Karpas-422 (cell line): ENCODE measurements at places on chromosomes 1 and 21. TPM values are rescaled to one million over a fixed set of nuclear protein-coding genes. Genes with fewer than 3 reads are reported as not detected.

Gene RASSF5
- total RNA-seq, result 27.2 and 29.5 TPM in 2 replicates

Gene ADAMTS1
- total RNA-seq, result not detected in 2 replicates

Gene ASAP3
- 0.60 and 0.61 TPM in 2 replicates for total RNA-seq

Gene OPTC
- total RNA-seq, result not detected in 2 replicates

Gene FAM163A
- total RNA-seq, result not detected in 2 replicates

Gene TESK2
- total RNA-seq, result 1.3 and 1.5 TPM in 2 replicates

Gene HFM1
- total RNA-seq, result not detected in 2 replicates

DNA sequence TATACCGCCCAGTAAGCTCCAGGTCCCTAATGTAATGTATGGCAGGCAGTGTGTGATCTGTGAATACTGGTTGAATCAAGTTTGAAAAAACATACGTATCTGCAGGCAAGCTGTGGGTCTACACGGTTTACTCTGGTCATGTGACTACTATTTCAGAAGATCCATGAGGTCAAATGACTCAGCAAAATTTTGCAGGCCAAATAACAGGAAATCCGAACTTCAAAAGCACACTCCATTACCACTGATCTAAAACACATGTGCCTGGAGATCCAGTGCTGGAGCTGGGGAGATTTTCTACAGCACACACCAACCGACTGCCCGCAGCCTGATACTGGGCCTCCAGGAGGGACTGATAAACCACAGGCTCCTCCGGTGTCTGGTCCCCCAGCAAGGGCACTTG lies 64.5 kb upstream of the SLC44A3 start:
- H3K27ac ChIP-seq, result no peak overlapping the region
- DNase-seq, result no peak
- H3K36me3 ChIP-seq, result no peaks in the 10 kb centered on the region
- no peak overlapping the region for H3K4me3 ChIP-seq
- no peaks in the 10 kb centered on the region for H3K27me3 ChIP-seq

DNA sequence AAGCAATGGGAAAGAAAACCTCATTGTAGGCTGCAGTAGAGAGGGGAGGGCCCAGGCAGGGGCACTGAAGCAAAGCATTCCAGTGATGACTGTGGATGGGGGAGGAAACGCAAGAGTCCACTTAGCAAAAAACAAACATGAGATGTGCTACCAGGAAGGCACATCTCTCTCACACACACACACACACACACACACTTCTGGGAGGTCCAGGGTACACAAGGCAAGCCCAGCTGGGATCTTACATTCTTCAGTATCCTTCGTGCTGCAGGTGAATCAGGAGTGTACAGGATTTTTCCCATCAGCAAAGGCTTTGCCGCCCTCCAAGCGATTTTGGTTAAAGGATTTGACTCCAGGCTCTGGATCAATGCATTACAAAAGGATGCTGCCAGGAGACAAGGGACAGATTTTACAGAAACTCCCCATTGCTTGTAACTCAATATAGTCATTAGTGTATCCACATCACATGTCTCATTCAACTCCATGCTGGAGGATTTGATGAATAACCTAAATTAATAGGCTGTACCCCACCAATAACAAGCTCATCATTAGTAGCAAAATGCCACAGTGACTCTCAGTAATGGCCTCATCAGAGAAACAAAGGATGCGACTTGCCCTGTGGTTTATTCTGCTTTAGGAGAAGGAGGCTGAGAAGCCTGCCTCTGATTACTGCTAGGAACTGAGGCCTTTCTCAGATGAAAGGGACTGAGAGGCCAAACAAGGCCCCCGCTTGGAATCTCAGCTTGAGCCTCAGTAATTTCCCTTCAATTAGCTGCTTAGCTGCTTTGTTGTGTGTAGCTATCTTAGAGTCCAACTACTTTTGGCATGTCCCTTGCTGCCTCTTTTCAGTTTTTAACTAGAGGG lies 41.6 kb downstream of the ABCA4 start:
- no peaks in the 10 kb centered on the region for H3K4me1 ChIP-seq
- no peaks in the 10 kb centered on the region for H3K27me3 ChIP-seq
- H3K36me3 ChIP-seq, result no peaks in the 10 kb centered on the region
- H3K27ac ChIP-seq, result no peak overlapping the region
- H3K4me3 ChIP-seq, result no peak overlapping the region

GRCh38 chr1:185406006-185406690 lies 89.1 kb upstream of the IVNS1ABP start:
- H3K27ac ChIP-seq, result no peak overlapping the region
- peaks cover 13% of the 10 kb centered on the region for H3K4me1 ChIP-seq
- 0 out of 2 replicates have a peak, but pooled peaks cover 4% of the 10 kb centered on the region for H3K27me3 ChIP-seq
- no peak overlapping the region for H3K4me3 ChIP-seq

- DNase-seq, result no peak
- H3K4me1 ChIP-seq, result no peaks in the 10 kb centered on the region
- no peaks in the 10 kb centered on the region for H3K27me3 ChIP-seq
- H3K27ac ChIP-seq, result no peak overlapping the region
- no peak overlapping the region for H3K4me3 ChIP-seq
- H3K36me3 ChIP-seq, result no peaks in the 10 kb centered on the region
Observed at GRCh38 chr21:41242238-41242829, 74.3 kb upstream of the FAM3B start.

GRCh38 chr1:40247655-40248054 lies at the start of gene TMCO2:
TSS of gene TMCO2 (plus strand) at chr1:40247937. CDS start at chr1:40247994, 57 bp downstream.
- H3K27me3 ChIP-seq, result no peaks in the 10 kb centered on the region
- no peak within 1 kb of the TSS for H3K4me3 ChIP-seq
- no peaks in the 10 kb centered on the region for H3K36me3 ChIP-seq
- H3K27ac ChIP-seq, result no peak within 1 kb of the TSS
- no peak for DNase-seq
- peaks cover 3% of the 10 kb centered on the region; the same call in 1 of the 2 replicates for H3K4me1 ChIP-seq

DNA sequence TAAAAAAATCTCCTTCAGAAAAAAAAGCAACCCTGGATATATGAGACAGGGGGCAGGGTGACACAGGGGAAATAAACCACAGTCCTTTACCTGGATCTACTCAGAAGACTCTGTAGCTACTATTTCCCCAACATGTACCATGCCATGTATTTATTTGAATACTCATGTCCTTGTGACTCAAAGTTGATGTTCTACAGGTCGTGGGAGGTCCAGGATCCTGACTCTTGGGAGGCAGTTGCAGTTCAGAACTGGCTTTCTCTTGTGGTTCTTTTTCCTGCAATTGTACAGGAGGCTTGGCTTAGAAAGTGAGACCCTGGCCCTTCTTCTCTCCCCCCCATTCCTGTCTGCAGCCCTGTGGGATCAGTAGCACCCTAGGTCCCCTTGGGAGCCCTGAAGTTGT lies 5.8 kb upstream of the IL24 start:
- H3K27ac ChIP-seq, result no peak overlapping the region
- no peaks in the 10 kb centered on the region for H3K36me3 ChIP-seq
- H3K27me3 ChIP-seq, result no peaks in the 10 kb centered on the region

GRCh38 chr1:228058949-228059633 lies 23.4 kb upstream of the ARF1 start:
- no peak overlapping the region for H3K27ac ChIP-seq
- no peak for DNase-seq
- H3K4me1 ChIP-seq, result no peaks in the 10 kb centered on the region
- no peaks in the 10 kb centered on the region for H3K27me3 ChIP-seq

GRCh38 chr1:8551613-8552489 lies 233.9 kb downstream of the SLC45A1 start:
- no peak for DNase-seq
- peaks cover 7% of the 10 kb centered on the region for H3K4me1 ChIP-seq
- no peak overlapping the region for H3K4me3 ChIP-seq
- H3K27me3 ChIP-seq, result no peaks in the 10 kb centered on the region
- H3K27ac ChIP-seq, result no peak overlapping the region

DNA sequence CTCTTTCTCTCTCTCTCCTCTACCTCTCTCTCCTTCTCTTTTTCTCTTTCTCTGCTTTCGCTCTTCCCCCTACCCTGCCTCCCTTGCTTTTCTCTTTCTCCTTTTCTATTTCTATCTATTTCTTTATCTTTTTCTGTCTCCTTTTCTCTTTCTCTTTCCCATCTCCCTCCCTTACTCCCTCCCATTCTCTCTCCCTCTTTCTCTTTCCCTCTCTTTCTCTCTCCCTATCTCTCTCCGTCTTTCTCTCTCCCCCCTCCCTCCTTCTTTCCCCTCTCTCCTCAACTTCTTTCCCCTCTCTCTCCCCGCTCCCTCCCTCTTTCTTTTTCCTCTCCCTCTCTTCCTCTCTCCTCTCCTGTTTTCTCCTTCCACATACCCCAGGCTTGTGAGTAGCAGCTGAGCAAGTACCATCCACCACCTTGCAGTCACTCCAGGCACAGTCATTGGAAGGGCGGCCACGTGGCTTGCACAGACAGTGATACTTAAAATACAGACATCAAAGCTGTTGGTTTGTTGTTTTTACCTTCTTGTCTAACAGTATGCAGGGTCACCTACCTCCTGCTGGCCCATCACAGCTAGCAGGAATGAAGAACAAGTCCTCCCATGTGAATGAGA lies 209.1 kb upstream of the COA6 start:
- no peaks in the 10 kb centered on the region for H3K4me1 ChIP-seq
- no peak for DNase-seq
- no peak overlapping the region for H3K27ac ChIP-seq
- H3K4me3 ChIP-seq, result no peak overlapping the region
- no peaks in the 10 kb centered on the region for H3K36me3 ChIP-seq
- H3K27me3 ChIP-seq, result no peaks in the 10 kb centered on the region

- H3K27me3 ChIP-seq, result no peaks in the 10 kb centered on the region
- H3K4me1 ChIP-seq, result peaks cover 18% of the 10 kb centered on the region
- no peak for DNase-seq
- no peak overlapping the region for H3K27ac ChIP-seq
- H3K4me3 ChIP-seq, result no peak overlapping the region
Observed at GRCh38 chr1:24865168-24865567, 64.9 kb downstream of the RUNX3 start.

DNA sequence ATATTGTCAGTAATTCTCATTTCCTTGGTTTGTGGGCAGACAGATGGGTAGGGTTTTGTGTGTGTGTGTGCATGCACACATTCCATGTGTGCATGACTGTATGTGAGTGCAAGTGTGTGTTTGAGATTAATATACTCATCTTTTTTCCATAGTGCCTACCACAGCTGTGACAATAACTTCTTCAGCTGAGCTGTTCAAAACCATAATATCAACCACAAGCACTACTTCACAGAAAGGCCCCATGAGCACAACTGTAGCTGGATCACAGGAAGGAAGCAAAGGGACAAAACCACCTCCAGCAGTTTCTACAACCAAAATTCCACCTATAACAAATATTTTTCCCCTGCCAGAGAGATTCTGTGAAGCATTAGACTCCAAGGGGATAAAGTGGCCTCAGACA lies 149.3 kb downstream of the ADGRL2 start:
- DNase-seq, result no peak
- no peak overlapping the region for H3K27ac ChIP-seq
- H3K27me3 ChIP-seq, result no peaks in the 10 kb centered on the region
- no peaks in the 10 kb centered on the region for H3K4me1 ChIP-seq
- no peak overlapping the region for H3K4me3 ChIP-seq

DNA sequence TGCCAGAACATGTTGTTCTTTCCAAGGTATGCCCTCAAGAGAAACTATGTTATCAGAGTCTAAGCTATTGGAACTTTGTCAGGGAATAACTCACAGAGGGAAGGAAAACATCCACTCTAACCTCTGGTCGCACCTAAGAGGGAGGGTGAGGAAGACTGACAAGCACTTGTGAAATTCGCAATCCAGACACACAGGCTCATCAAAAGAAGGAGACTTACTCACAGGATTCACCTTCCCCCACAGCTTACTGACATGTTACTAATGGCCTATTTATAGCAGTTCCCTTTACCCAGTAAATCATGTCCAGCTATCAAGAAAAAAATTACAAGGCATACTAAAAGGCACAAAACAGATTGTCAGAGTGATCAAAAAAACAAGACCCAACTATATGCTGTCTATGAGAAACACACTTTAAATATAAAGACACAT lies 36.9 kb downstream of the WDR64 start:
- 0 out of 2 replicates have a peak, but pooled peaks cover 6% of the 10 kb centered on the region for H3K27me3 ChIP-seq
- no peak overlapping the region for H3K4me3 ChIP-seq
- no peak overlapping the region for H3K27ac ChIP-seq
- H3K4me1 ChIP-seq, result peaks cover 16% of the 10 kb centered on the region

GRCh38 chr1:43875331-43875730 lies 58.3 kb upstream of the ARTN start:
- no peak overlapping the region for H3K4me3 ChIP-seq
- no peaks in the 10 kb centered on the region for H3K36me3 ChIP-seq
- H3K27me3 ChIP-seq, result no peaks in the 10 kb centered on the region
- no peak for DNase-seq
- H3K4me1 ChIP-seq, result no peaks in the 10 kb centered on the region
- no peak overlapping the region for H3K27ac ChIP-seq
